ENCODE measurements at places on chromosomes 11 and 22.
A peak's percentile ranks its signal among the peaks of the same experiment; 100 is the strongest.

DNA sequence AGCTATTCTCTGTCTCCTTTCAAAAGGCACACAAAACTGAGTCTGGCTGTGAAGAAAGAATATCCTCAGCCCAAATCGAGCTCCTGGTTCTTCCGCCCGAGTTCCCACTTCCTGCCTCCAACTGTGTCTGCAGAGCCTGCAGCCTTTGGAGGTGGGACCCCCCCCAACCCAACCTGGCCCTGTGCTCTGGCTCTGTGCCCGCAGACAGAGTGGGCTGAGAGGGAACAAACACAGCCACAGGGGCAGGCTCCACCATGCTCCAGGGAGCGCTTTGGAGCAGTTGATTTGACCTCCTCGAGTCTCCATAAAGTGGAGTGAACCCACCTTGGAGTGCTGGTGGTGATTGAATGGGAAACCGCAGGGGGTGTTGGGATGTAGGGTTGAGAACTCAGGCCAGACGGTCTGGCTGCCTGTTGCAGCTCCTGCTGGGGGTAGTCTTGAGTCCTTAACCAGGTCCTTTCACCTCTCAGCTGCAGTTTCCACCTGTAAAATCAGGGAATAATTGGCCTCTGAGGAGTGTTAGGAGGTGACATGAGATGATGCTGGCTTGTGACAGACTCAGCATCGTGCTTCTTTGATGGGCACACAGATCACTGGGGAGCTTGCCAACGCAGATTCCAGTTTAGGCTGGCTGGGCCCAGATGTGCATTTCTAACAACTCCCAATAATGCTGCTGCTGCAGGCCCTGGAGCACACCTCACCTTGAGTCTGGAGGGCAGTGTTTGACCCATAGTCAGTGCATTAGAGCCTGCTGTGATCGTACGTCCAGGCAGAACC, 11.4 kb downstream of the DAGLA start:
- DNase-seq = no peak

DNA sequence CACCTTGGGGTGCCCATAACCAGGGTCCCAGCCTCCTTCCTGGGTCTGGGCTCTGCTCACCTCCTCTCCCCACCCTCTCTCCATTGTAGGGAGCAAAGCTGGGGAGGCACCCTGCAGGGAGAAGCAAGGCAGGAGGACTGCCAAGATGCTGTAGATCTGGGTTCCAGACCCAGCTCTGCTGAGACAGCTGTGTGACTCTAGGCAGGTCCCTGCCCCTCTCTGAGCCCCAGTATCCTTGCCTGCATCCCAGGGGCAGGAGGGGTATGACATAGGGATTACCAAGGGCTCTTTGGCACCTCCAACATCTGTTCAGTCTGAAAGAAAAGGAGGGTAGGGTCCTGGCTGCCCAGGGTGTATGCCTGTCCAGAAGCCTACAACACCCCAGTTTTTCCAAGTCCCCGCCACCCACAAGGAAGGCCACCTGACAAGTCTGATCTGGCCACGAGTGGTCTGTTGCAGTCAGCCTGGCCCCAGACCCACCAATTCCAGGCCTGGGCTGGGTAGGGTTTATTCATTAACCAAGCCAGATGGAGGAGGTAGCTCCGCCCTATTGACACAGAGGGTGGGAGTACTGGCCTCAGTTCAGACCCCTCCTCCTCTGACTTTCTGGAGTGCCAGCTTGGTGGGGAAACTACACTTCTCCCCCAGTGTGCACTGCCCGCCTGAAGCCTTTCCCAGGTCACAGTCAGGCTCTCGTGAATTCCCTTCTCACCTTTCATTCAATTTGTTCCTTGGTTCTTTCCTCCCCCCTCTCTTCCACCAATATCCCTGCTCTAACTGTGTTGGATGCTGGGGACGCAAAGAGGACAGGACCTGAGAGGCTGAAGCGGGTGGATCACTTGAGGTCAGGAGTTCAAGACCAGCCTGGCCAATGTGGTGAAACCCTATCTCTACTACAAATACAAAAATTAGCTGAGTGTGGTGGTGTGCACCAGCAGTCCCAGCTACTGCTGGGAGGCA, 15.0 kb downstream of the STARD10 start:
- no peak for DNase-seq

DNA sequence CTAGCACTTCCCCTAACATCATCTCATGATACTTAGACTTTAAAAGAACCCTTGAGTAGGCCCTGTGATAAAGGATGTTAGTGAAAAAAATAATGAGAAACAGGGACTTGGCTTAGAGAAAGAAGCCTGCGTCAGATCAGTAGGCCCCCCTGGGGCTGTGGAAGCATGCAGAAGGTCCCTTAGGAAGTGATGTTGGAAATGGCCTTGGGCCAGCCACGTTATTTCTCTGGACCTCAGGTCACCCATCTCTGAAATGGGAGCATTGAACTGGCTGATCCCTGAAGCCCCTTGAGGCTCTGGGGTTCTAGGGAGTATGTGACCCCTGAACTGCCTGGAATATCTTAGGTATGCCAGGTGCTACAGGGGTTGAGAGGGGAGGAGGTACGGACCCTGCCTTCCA, 40.2 kb downstream of the MCM5 start:
- DNase-seq = no peak

DNA sequence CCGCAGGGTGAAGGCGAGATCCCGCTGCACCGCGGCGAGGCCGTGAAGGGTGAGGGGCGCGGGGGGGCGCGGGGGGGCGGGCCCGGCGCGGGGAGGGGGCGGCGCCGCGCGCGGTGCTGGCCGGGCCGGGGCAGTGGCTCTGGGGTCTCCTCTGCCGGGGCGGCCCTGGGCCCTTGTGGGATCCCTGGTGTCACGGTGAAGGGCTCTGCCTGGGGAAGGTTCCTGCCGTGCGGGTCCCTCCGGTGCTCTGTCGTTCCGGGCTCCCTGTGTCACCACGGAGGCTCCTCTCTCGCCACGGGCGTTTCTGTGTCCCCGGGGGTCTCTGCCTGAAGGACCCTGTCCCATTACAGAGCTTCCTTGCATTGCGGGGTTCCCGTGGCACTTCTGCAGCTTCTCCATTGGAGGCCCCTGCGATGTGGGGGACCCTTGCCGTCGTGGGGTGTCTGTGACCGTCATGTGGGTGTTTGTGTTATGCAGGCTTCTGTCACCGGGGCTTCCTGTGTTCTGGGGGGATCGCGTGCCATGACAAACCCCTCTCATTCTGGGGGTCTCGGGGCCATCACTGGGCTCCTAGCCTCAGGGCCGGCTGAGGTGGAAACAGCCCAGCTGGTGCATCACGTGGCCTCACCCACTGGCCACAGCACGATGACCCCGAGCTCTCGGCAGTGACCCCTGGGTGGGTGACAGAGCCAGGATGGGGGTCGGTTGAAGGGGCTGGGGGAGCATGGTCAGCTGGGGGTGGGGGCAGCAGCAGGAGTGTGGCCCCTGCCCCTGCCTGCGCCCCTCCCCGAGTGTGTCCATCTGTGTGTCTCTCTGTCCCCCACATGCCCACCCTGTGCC, 25.3 kb downstream of the SHANK3 start:
- DNase-seq = no peak

DNA sequence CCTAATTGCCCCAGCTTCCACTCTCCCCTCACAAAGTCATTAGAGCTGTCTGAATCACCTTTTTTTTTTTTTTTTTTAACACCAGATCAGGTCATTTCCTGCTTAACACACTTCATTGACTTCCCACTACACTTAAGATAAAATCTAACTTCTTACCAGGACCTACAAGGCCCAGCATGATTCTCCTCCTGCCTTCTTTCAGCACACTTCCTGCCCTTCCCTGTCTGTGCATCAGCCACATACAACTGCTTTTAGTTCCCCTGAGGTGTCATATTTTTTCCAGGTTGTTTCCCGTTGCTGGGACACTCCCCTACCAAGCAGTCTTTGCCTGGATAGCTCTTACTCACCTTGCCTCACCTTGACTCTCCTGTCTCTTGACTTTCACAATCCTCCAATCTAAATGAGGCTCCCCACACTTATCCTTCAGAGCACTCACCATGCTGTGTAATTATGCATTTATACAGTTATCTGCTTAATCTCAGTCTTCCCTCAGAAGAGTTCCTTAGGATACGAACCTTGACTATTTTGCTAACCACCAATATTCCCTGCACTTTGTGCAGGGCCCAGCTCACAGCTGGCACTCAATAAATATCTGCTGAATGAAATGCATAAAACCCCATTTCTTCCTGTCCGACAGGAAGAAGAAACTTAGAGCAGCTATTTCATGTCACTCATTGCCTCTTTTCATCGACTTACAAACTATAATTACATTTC, 96.6 kb upstream of the AKIP1 start:
- no peak for DNase-seq

DNA sequence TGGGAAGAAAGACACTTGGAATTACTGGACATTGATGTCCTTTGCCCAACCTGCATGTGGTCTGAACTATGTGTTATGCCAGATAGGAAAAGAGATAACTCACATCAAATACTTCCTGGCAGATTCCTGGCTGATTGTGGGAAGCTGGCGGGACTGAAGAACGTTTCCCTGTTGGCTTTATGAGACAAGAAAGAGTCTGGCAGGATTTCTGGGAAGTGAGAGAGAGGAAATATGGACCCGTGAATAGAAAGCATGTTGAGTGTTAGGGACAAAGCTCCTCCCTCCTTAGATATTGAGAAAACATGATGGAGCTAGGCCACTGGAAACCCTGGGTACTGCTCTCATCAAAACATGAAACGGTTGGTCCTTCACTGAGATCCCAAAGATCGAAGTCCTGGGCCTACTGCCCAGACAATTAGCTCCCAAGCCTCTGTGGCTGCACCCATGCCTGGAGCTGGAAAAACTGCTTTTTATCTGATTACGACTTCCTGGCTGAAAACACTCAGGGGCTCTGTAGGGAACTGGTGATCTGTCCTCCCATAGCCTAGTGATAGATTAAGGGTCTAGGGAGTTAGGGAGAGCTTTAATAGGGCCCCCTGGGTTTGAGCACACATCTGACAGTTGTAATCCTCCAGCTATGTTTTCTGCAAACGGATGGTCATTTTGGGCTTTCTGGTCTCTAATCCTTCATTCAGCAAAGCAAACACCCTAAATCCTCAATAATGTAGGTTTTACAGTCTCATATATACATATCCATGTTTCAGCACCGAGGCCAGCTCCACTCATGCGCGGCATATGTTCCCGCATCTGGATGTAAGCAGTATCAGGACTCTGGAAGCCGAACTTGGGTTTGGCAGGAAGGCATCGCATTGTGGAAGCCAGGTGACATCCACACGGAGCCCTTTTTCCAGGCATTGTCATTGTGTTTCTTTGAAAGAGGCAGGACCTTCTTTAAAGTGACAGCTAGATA, 6.1 kb upstream of the B3GAT1 start:
- no peak for DNase-seq

- no peak for DNase-seq
Measured at GRCh38 chr11:119842731-119843130, 113.7 kb upstream of the NECTIN1 start.

GRCh38 chr11:18700375-18700774, 1.8 kb downstream of the TMEM86A start:
- no peak for DNase-seq

- no peak for DNase-seq
Measured at GRCh38 chr22:39545386-39546365, 13.1 kb upstream of the RPS19BP1 start.

GRCh38 chr11:73323464-73323863, 15.4 kb downstream of the ARHGEF17 start:
- peak; percentile 34 for DNase-seq

DNA sequence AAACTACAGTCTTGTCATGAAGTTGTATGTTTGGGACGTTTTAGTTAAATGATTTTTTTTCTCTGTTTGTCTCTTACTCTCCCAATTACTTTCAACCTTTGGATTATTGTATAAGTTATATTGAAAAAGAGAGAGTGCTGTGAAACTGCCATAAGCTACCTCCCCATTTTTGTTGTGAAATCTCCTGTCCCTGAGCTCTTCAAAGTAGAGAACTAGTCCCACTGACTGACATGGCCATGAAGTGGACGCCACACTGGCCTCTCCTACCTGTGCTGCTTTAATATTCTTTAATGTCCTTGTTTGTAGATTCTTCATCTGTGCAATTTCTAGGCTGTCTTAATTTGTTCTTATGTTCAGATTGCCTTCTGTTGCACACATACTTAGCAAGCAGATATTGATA, 56.3 kb downstream of the PPFIA1 start:
- DNase-seq = no peak

- DNase-seq = no peak
Measured at GRCh38 chr11:33540946-33541915, 159.4 kb downstream of the C11orf91 start.

- no peak for DNase-seq
Measured at GRCh38 chr11:12674571-12674935, 332 bp downstream of the TEAD1 start.

- no peak for DNase-seq
Measured at GRCh38 chr11:61532134-61533038, 23.8 kb downstream of the LRRC10B start.

DNA sequence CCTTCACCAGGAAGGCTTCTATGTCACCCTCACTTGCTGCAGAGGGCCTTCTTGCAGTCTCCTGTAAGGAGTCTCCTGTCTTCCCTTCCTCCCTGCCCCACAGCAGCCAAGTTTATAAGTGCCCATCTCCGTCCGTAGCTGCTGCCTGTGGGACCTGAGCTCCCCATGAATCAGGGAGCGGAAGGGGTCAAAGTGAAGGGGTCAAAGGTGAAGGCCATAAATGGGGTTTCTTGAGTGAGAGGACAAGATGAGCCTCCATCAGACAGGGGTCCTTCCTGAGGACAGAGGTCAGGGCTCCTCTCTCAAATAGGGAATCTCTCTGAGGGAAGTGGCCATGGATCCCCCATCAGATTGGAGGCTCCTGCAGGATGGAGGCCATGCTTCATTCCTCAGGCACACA, 44.4 kb downstream of the ARRB1 start:
- no peak for DNase-seq

DNA sequence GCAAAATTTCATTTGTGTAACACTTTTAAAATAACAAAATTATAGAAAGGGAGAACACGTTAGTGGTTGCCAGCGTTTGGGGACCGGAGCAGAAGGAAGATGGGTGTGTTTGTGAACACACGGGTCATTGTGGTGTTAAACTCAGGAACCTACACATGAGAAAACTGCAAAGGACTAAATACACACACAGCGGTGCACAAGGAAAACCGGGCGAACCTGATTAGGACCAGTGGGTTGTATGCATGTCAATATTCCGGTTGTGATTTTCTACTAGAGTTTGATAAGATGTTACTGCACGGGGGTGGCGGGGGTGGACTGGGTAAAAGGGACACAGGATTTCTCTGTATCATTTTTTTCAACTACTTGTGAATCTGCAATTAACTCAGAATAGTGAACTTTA, 351.2 kb downstream of the OPCML start:
- DNase-seq = no peak

DNA sequence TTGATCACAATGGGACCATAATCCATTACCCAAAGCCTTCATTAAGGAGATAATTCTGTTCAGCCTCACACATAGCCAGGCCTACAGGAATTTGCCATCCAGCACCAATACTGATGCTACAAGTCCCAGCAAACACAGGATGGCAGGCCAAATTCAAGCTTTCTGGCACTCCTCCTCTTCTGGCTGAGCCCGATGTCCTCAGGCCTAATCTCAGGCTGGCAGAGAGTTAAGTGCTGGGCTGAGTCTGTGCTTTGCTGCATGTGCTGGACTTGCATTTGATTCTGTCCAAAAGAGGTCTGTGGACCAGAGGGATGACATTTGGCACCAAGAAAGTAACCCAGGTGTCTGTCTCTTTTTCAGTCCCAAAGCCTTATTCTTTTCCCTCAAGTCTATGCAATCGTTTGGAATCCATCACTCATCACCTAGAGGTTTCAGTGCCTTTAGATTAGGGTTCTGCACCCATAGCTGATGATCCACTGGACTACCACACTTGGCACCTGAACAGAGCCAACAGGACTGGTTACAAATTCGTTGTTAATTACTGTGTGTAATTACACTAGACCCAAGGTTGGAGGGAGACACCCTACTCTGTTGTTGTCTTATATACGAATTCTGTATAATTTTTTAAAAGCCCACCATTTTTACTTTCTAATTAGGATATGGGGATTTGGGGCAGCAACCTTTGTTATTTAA, 19.4 kb upstream of the LIN7C start:
- DNase-seq = no peak

Data from anterior cingulate cortex (tissue), 58 donors.